ENCODE measurements at places on chromosomes 3 and 15.

GRCh38 chr3:127226457-127226856 is 33.5 kb downstream of the PRR23E start:
- no peak for DNase-seq

GRCh38 chr3:25872200-25872877 is 82.4 kb downstream of the OXSM start:
- DNase-seq, result no peak

DNA sequence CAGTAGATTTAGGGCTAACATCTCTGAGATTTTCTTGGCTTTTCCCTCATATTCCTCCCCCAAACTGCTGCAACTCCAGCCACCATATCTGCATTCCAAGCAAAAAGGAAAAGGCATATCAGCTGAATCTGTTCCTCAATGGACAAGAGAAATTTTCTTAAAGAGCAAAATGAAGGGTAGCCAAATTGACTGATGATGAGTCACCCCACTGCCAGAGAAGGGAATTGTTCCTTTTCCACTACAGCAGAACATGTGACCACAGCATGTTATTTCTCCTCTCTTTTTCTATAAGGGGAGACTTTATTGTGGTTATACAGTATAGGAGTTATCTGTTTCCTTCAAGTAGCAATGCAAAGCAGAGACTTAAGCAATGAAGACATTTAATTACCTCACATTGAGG is 172.5 kb downstream of the MTHFS start:
- no peak for DNase-seq

- no peak for DNase-seq
These were observed 554.2 kb upstream of the KCNMB2 start for GRCh38 chr3:177982034-177982433.

- no peak for DNase-seq
These were observed 17.9 kb downstream of the HRH1 start for GRCh38 chr3:11172096-11172690.

- DNase-seq, result no peak
These were observed 103.3 kb downstream of the STT3B start for GRCh38 chr3:31636049-31636448.

DNA sequence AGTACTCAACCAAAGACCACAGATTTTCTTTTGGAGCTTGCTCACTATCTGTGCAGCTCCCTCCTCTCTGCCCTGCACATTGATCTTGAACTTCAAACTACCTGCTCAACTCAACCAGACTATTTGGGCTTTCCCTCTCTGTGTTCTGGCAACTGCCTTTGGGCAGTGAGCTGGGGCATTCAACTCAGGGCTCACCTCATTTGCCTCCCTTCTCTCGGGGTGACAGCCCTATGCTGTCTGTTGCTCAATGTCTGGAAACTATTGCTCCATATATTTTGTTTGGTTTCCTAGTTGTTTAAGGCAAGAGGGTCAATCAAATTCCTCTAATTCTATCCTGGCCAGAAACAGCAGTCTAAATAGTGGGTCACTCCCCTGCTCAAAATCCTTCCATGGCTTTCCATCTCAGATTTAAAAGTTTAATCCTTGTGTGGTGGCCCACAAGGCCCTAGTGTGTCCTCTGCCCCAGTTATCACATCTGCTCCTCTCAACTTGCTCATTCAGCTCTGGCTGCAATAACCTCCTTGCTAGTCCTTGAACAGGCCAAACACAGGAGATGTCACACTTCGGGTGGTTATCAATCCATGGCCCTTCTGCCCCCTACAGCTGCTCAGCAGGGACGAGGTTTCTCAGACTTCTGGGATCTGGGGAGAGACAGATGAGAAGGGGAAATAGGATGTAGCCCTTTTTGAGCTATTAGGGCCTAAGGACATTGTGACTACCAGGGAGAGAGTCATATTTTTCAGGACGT is 67.8 kb downstream of the SNRK start:
- DNase-seq, result no peak

DNA sequence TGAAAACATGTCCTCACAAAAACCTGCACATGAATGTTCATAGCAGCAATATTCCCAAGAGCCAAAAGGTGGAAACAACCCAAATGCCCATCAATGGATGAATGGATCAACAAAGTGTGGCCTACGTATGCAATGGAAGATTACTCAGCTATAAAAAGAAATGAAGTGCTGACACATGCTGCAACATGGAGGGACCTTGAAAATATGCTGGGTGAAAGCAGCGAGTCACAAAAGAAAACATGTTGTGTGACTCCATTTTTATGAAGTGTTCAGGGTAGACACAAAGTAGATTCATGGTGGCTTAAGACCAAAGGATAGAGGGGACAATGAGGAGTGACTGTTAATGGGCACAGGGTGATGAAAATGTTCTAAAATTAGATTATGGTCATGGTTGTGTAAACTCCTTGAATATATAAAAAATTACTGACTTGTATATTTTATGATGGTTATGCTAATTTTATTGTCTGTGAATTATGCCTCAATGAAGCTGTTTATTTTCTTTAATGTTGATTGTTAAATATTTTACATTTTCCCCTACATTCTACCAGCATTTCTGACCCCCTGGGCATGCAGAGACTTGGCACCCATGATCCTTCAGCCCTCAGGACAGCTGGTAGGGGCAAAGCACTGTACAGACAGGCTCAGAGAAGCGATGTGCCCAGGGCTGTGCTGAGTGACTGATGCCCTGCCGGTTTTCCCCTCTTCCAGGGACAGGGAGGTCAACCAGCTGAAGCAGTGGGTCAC is 37.8 kb downstream of the CFAP100 start:
- no peak for DNase-seq

- DNase-seq, result peak; percentile 67
These were observed 441 bp upstream of the UCN2 start for GRCh38 chr3:48564022-48564421.

GRCh38 chr3:10945683-10946287 is 46.8 kb upstream of the SLC6A1 start:
- DNase-seq, result peak; percentile 21

DNA sequence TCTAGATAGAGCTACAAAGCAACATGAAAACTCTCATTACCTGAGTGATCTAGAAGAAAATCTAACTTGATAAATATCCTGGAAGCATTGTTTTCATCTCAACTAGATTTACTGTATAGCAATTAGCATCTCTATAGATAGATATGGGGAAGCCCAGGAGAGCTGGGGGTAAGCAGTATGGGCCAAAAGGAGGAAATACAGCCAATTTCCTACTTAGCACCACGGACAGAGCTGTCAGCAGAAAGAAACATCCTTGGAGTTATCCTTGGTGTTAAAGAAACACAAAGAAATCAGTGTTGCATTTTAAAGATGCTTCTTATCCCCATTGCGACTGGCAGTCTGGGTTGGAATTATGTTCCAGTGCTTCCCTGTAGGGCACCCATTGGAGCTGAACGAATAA is 126.2 kb downstream of the TIGIT start:
- no peak for DNase-seq

DNA sequence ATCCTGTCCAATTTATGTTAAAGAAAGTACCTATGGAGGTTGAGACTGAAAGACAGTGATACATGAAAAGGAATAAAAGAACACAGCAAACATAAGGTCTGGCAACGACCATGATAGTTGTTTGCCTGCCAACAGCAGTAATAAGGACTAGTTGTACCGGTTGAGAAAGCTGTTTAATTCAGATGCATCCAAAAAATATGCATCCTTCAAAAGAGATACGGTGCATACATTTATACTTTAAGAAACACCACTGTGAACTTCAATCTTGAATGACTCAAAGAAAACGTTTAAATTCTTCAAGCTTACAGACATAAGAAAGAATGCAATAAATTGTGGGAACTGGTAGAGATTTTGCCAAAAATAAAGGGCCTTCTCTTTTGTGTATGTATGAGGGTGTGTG is 492.1 kb downstream of the NLGN1 start:
- no peak for DNase-seq

DNA sequence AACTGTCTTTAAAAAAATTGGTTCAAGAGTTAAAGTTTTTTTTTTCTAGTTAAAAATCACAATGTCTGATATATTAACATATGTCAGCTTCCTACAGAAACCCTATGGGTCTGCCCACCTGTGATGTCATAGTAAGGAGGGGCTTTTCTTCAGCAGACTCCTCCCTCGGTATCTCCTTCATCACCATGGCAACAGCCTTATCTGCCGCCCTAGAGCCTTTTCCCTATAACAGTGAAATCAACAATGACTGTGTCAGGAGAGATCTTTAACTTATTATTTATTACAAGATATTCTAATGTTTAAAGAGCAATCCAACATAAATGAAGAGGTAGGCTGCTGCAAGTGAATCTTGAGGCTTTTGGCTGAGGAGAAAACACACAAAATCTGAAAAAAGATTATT is 138.7 kb downstream of the PEX5L start:
- DNase-seq, result peak; percentile 23

- no peak for DNase-seq
These were observed 304.6 kb downstream of the RPLP1 start for GRCh38 chr15:69757186-69757585.

DNA sequence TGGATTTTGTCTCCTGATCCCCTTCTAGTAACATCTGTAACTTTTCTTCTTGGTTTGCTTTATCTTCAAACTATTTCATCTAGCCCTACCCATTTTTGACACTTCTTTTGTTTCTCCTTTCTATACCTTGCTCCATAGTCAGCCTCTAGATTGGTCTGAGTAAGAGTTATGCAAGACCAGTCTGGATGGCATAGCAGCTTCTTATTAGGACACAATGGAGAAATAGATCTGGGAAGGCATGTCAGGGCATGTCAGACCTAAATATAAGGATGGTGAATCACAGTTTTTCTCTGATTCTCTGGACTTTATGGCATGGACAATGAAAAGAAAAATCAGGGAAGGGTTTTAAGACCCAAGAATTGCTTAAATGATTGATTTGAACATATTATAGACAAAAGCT is 452.5 kb downstream of the RAP2B start:
- no peak for DNase-seq

- DNase-seq, result no peak
These were observed 114.2 kb upstream of the UMPS start for GRCh38 chr3:124615896-124616543.

DNA sequence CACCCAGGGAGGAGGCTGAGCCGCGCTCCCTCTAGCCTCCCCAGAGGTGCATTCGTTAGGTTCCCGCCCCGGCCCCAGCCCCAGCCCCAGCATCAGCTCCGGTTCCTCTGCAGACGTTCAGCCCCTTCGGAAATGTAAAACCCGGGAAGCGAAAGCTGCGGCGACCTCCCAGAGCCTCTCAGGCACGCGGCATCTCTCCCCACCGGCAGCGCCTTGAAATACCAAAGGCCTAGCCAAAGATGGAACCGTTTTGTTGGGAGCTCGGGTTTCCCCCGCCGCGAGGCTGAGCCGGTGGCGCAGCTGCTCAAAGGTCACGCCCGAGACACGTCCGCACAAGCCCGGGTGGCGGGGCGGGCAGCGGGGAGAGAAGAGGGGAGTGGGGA is 77.8 kb upstream of the HES1 start:
- peak; percentile 5 for DNase-seq

- DNase-seq, result no peak
These were observed 288.6 kb upstream of the CBLB start for GRCh38 chr3:106157411-106157810.

DNA sequence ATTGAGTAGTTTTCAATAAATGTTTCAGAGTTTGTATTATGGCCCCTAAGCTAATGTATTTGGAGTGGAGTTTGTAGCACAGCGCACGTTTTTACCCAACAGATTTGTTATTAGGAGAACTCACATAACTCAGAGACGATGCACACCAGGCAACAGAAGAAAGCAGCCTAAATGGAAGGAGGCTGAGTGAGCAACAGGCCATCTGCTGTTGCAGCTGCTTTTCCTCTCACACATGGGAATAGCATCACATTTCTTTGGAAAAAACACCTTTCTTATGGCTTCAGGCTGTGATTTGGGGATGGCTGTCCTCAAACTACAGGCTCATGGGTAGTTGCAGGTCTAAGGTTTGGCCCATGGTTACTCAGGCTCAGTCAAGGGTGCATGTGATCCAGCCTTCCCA is 469.3 kb upstream of the MCTP2 start:
- no peak for DNase-seq

DNA sequence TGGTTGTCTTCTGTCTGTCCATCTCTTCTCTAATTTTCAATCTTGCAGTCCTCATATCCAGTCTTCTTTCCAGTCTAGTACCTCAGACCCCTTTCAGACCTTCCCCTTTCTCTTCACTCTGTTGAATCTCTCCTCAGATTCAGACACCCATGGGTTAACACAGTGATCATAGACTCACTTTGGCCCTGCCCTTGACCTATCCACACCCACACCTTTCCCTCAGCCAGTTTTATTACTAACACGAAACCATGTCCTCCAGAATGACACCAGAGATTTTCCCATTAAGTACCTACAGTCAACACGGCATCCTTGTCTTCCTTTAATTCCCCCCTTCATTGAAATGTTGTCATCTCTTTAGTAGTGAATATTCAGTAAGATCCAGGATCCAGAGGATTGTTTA is 74.5 kb upstream of the UBE2E2 start:
- DNase-seq, result no peak

GRCh38 chr15:73046073-73046472 is 6.2 kb upstream of the NEO1 start:
- no peak for DNase-seq

DNA sequence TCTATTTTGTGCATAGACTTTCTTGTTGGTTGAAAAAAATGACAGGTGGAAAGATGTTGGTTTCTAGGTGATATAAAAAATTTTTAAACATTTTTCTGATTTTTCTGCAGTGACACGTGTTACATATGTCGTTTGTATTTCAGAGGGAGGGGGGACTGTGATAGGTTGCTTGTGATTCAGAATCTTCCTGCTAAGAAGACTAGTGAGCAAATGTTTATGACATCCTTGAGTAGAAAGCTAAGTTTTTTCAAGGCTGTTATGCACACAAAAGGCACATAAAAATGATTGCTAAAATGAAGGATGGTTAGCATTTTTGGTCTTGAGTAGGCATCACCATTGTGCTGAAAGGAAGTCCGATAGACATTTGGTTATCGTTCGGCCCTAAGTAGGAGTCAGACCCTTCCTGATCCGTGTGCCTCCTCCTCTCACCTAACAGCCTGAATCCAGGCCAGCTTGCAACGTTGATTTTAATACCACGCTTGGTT is 1.5 kb downstream of the ZNF639 start:
- peak; percentile 42 for DNase-seq

DNA sequence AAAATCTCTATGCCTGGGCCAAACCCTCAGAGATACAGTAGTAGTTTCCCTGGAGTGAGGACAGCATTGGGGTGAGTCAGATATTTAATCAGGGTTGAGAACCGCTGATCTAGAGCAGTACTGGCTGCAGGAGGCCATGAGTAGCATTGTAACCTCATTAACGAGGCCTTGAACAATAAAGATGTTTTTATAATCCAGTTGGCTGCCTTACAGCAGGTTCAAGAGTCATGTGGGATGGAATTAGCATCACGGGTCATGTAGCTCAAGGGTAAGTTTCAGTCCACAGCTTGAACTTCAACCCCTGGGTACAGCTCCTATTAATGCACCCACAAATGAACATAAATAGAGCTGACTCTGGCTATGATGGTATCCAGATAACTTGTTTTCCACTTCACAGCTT is 5.1 kb downstream of the HPS3 start:
- DNase-seq, result no peak

DNA sequence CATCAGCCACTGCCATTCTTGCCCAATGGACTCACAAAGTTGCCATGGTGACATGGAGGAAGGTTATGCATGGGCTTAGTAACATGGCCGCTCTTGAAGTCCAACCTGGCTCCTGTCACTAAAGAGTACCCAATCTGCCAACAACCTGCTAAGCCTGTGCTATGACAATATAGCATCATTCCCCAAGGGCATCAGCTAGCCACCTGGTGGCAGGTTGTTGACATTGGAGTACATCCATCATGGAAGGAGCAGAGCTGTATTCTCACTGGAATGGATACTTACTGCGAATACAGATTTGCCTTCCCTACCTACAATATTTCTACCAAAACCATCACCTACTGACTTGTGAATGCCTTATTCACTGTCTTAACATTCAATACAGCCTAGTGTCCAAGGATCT is 138.9 kb upstream of the RORA start:
- no peak for DNase-seq

Data from CD4-positive, alpha-beta T cell treated with Interleukin-17A for 1 hour (primary cell).